Airway epithelial cell (primary cell): ENCODE measurements at places on chromosomes 13 and 19. TPM values are rescaled to one million over a fixed set of nuclear protein-coding genes. Genes with fewer than 3 reads are reported as not detected.

The METTL21C gene
- not detected in 2 replicates for total RNA-seq

The CLEC11A gene
- 3.7 and 4.9 TPM in 2 replicates for total RNA-seq

The GNG7 gene
- total RNA-seq: 0.09 and 0.14 TPM in 2 replicates

The IL4I1 gene
- total RNA-seq: not detected in 2 replicates

The SHC2 gene
- total RNA-seq: 0.07 and 0.14 TPM in 2 replicates

The KL gene
- not detected in 2 replicates for total RNA-seq

The LIM2 gene
- total RNA-seq: not detected in 2 replicates

The SLC27A5 gene
- 22.4 and 26.7 TPM in 2 replicates for total RNA-seq

The NLRP12 gene
- total RNA-seq: not detected in 2 replicates

The CLEC17A gene
- total RNA-seq: not detected in 2 replicates

The GZMM gene
- 0.37 TPM in 1 of 2 replicates, not detected in the other for total RNA-seq

The TSSK6 gene
- 0.79 and 2.1 TPM in 2 replicates for total RNA-seq

The FLT1 gene
- total RNA-seq: 0.21 and 0.70 TPM in 2 replicates

The SHISA7 gene
- not detected in 2 replicates for total RNA-seq

The TMPRSS9 gene
- 0.05 TPM in 1 of 2 replicates, not detected in the other for total RNA-seq

The CACNG8 gene
- 0.14 TPM in 1 of 2 replicates, not detected in the other for total RNA-seq

The OVOL3 gene
- not detected in 2 replicates for total RNA-seq

The FAM216B gene
- total RNA-seq: not detected in 2 replicates

The CD70 gene
- total RNA-seq: 0.35 TPM in 1 of 2 replicates, not detected in the other

The NPHS1 gene
- not detected in 2 replicates for total RNA-seq

The ACER1 gene
- total RNA-seq: not detected in 2 replicates

The SYNGR4 gene
- total RNA-seq: not detected in 2 replicates

The TTC9B gene
- not detected in 2 replicates for total RNA-seq

The MAP2K7 gene
- 5.6 and 12.6 TPM in 2 replicates for total RNA-seq

The IGSF23 gene
- not detected in 2 replicates for total RNA-seq

The TPP2 gene
- total RNA-seq: 22.0 and 26.2 TPM in 2 replicates

The ZNF264 gene
- total RNA-seq: 25.2 and 32.0 TPM in 2 replicates

The CLEC4M gene
- not detected in 2 replicates for total RNA-seq

The ZNF837 gene
- total RNA-seq: 2.9 and 3.1 TPM in 2 replicates

The TEX30 gene
- 9.9 and 11.1 TPM in 2 replicates for total RNA-seq

The CDADC1 gene
- total RNA-seq: 2.0 and 2.4 TPM in 2 replicates

The PTPRH gene
- total RNA-seq: 0.21 TPM in 1 of 2 replicates, not detected in the other

The CRLF1 gene
- total RNA-seq: 1.2 and 2.4 TPM in 2 replicates

The SCEL gene
- 60.3 and 73.9 TPM in 2 replicates for total RNA-seq

The RAB8A gene
- 55.9 and 68.3 TPM in 2 replicates for total RNA-seq

The PDX1 gene
- not detected in 2 replicates for total RNA-seq

The GSX1 gene
- not detected in 2 replicates for total RNA-seq
